Naive thymus-derived CD8-positive, alpha-beta T cell (primary cell): ENCODE measurements at places on chromosomes 6 and 20. TPM values are rescaled to one million over a fixed set of nuclear protein-coding genes. Genes with fewer than 3 reads are reported as not detected.
A peak's percentile ranks its signal among the peaks of the same experiment; 100 is the strongest.

GRCh38 chr6:84618836-84619235 lies 145.6 kb downstream of the TBX18 start:
- DNase-seq: no peak

Gene MUC21
- not detected for polyA plus RNA-seq

Gene WFDC5
- polyA plus RNA-seq: not detected

Gene PRL
- 2.4 TPM for polyA plus RNA-seq

- no peak for DNase-seq
These were observed 93.4 kb downstream of the QKI start for GRCh38 chr6:163507965-163508364.

- no peak for DNase-seq
These were observed 76.0 kb upstream of the SHLD1 start for GRCh38 chr20:5674176-5674660.

- DNase-seq: no peak
These were observed 682.0 kb downstream of the GRIK2 start for GRCh38 chr6:102075539-102075938.

Gene ZNF343
- polyA plus RNA-seq: 3.2 TPM

DNA sequence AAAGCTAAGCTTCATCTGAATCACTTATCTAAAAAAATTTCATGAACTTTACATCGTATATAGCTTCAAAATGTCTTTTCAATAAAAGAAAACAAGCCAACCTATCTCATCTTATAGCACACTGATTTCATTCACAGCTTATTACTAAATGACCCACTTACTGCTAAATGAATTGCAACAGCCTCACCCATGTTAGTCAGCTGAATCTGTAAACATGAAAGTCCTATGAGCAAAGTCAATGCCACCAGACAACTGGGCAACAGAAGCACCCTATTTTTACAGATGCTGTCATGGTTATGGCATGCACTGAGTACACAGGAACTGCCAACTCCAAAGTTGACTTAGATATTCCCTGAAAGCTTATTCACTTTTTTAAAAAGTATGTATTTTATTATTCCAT lies 41.2 kb upstream of the DST start:
- no peak for DNase-seq

Gene PI16
- 3.5 TPM for polyA plus RNA-seq

GRCh38 chr6:9982215-9982614 lies 432.7 kb downstream of the TFAP2A start:
- DNase-seq: no peak

GRCh38 chr6:25192590-25193459 lies 86.3 kb upstream of the CARMIL1 start:
- no peak for DNase-seq

DNA sequence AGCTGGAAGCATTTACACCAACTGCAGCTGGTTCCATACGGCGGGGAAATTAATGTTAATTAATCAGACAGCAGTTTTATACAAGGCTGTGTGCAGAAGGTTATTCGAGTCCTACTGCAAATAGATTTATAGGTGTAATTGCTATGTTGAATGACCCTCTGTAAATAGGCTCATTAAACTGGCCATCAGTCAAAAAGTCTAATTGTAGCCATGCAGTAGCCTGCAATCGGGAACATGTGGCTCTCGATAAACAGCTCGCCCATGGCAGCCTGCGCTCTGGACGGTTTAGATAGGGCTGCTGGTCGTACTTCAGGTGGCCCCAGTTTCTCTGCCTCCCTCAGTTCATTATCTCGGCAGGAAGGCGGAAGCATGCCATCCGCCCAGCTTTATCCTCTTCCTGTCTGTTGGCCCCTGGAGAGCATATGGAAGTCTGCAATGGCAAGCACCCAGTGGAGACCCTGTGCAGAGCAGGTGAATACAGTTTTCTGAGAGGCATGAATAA lies 143.2 kb downstream of the MBOAT1 start:
- no peak for DNase-seq

GRCh38 chr6:145204301-145204700 lies 531.0 kb downstream of the EPM2A start:
- DNase-seq: no peak

- no peak for DNase-seq
These were observed 14.9 kb upstream of the BTN1A1 start for GRCh38 chr6:26485112-26485780.

DNA sequence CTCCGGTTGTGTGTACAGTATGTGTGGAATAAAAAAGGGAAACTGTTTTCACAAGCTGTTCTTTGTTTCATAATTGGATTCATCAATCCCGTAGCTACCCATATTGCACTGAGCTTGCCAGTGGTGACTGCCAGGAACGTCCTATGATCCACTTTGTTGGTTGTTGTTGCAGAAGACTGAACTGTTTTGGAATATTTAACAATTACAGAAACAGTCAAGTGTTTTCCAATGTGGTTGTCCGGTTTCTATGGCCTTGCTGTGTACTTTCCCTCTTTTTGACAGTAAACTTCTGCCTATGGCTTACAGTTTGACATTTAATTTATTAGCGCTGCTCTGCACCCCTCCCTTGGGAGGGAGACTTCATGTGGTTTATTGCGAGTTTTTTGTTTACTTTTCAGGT lies 141.2 kb downstream of the DTNBP1 start:
- no peak for DNase-seq

DNA sequence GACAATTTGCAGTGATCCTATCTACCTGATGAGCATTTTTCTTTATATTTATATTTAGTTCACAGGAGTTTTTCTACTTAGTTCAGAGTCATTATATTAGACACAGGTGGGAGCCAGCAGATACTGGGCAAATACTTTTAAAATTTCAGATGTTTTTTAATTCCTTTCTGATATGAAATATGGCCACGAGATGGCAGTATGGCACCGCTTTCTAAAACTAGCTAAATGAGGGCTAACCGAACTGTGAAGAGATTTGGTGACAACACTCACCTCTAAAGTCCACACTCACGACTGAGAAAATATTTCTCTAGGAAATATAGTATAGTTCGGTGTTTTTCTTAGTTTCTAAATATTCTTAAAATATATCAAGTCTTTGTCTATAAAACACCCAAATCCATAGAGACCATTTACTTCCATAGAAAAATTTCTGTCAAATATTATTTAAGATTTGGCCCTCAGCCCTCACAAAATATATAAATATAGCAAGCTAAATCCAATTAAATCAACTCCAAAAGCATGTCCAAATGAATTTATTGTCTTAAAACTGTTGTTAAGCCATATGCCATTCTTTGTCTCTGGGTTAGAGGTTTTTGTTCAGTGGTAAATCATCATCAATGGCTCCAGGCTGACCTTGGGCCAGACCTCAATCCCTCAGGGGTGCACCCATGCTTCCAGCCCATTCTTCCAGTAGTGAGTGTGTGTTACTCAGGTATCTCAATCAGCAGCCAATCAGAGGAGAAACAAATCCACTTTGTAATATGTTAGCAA lies 63.6 kb downstream of the HUS1B start:
- peak; percentile 37 for DNase-seq

GRCh38 chr6:104813552-104813951 lies 46.2 kb downstream of the HACE1 start:
- no peak for DNase-seq

Gene SAMD3
- polyA plus RNA-seq: 19.2 TPM

Gene PTK6
- 0.09 TPM for polyA plus RNA-seq

DNA sequence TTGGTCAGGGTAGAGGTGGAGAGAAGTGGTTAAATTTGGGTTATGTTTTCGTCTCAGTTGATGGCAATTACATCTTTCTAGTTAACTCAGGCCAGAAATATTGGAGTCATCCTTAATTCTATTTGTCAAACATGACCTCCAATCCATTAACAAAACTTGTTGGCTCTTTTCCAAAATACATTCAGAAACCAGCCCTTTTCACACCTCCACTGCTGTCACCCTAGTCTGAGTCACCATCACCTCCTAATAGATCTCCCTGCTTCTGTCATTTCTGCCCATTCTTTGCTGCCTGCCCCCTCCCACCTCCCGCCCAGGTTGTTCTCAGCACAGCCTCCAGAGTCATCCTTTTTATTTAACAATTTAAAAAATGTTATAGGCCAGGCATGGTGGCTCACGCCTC lies 3.0 kb upstream of the ABCF1 start:
- no peak for DNase-seq

Gene SALL4
- 0.03 TPM for polyA plus RNA-seq
